Gastrocnemius medialis (tissue), 4 donors: ENCODE measurements at places on chromosomes 7 and 10. TPM values are rescaled to one million over a fixed set of nuclear protein-coding genes. Genes with fewer than 3 reads are reported as not detected.

Gene VSTM4
- total RNA-seq: 4.0 TPM

Gene SFTPA2
- total RNA-seq: not detected

Gene TMEM140
- 130 TPM for total RNA-seq

Gene CFAP46
- total RNA-seq: 27.9 TPM

Gene DNAJB9
- total RNA-seq: 96.6 TPM

Gene TYW1B
- 6.0 TPM for total RNA-seq

Gene CTAGE6
- total RNA-seq: 1.2 TPM

Gene ITPRID1
- total RNA-seq: not detected

Gene OPALIN
- not detected for total RNA-seq

Gene ZP3
- not detected for total RNA-seq

Gene PON1
- not detected for total RNA-seq

Gene PIK3CG
- total RNA-seq: 0.68 TPM

Gene SLC29A3
- 1.2 TPM for total RNA-seq

Gene SPDYE5
- total RNA-seq: not detected

Gene CHST15
- total RNA-seq: 32.2 TPM

Gene AGAP9
- 1.2 TPM for total RNA-seq

Gene PRPS1L1
- total RNA-seq: not detected

Gene SSC4D
- 0.20 TPM for total RNA-seq

Gene VTI1A
- total RNA-seq: 32.8 TPM

Gene MCM10
- total RNA-seq: 0.75 TPM

Gene FHIP2A
- 26.5 TPM for total RNA-seq

Gene SPOCK2
- total RNA-seq: 3.4 TPM

Gene NMT2
- 7.8 TPM for total RNA-seq

Gene SGMS1
- total RNA-seq: 30.7 TPM

Gene ACHE
- 59.5 TPM for total RNA-seq

Gene HOXA7
- 12.8 TPM for total RNA-seq

Gene ASNS
- total RNA-seq: 2.2 TPM

Gene LRRC17
- 2.5 TPM for total RNA-seq

Gene CTAGE4
- total RNA-seq: not detected

Gene PON3
- 0.61 TPM for total RNA-seq

Gene ZNF488
- not detected for total RNA-seq

Gene CRHR2
- 0.52 TPM for total RNA-seq

Gene SLC26A4
- 0.09 TPM for total RNA-seq
